ENCODE measurements at places on chromosomes 7 and 10. TPM values are rescaled to one million over a fixed set of nuclear protein-coding genes. Genes with fewer than 3 reads are reported as not detected.

GRCh38 chr10:124320778-124321432 lies 97.8 kb downstream of the OAT start:
- no peak for DNase-seq

DNA sequence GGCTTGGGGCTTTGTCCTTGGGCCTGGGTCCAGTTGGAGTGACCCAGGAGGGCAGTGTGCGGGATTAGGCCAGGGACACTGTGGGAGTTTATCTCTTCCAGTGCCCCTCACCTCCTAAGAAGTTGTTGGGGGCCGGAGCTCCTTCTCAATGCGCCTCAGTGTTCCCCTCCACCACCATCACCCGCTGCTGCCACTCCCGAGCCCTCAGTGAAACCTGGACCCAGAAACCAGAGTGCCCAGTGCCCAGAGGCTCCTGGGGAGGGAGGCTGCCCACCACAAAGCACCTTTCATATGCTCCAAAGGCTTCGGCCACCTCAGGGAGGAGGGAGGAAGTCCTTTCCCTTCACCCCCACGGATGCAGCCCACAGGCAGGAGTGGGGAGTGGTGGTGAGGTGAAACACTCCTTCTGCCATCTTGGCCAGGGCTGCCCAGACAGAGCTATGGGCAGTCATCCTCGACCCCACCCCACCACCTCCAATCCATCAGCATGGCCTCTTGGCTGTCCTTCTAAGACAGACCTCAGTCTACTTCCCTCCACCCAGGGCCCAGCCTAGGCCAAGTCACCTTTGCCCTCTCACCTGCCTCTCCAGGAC lies 99.0 kb downstream of the SH3PXD2A start:
- no peak for DNase-seq

DNA sequence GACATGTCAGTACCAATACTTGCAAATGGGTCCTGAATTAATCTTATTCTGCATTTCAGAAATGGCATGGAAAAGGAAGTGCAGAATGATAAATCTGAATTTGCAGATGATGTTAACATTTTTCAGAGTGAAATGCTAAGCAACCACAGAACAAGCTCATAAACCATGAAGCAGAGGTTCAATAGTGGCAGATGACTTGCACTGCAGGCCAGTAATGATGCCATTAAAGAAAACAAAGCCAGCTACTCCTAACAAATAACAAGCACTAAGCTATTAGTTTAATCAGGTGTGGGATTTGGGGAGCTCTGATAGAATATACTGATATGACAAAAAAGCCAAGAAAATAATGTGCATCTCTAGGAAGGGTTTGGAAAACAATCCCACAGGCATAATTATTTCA lies 85.4 kb downstream of the FAM13C start:
- DNase-seq: no peak

GRCh38 chr10:129852829-129853561 lies 111.1 kb downstream of the EBF3 start:
- DNase-seq: no peak

- DNase-seq: no peak
These were observed 264.1 kb downstream of the PHF14 start for GRCh38 chr7:11237742-11238141.

SH2D4B gene
- total RNA-seq: 0.16 TPM

GRCh38 chr10:59301067-59301754 lies 61.1 kb downstream of the FAM13C start:
- no peak for DNase-seq

DNA sequence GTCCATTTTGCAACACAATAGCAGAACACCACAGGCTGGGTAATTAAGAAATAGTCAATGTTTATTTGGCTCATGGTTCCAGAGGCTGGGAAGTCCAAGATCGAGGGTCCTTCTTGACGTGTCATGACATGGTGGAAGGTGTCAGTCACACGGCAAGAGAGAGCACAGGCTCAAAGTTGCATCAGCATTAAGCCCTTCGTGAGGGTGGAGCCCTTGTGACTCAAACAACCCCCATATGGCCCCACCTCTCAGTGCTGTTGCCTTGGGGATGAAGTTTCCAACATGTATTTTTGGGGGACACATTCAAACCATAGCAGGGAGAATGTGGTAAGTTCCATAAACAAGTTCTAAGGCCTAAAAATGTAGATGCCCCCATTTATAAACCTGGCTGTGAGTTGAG lies 24.6 kb upstream of the GTPBP4 start:
- no peak for DNase-seq

PNLIP gene
- not detected for total RNA-seq

ANKRD61 gene
- total RNA-seq: 0.33 TPM

OR2A42 gene
- under 0.01 TPM for total RNA-seq

GRCh38 chr10:5840314-5841307 lies 27.4 kb upstream of the GDI2 start:
- no peak for DNase-seq

LUC7L2 gene
- 77.3 TPM for total RNA-seq

- DNase-seq: no peak
These were observed 352.2 kb downstream of the PRPF18 start for GRCh38 chr10:13938950-13939349.

GNGT1 gene
- not detected for total RNA-seq

TMEM72 gene
- total RNA-seq: not detected

GRCh38 chr10:124044143-124044862 lies 49.1 kb downstream of the CHST15 start:
- no peak for DNase-seq

DNA sequence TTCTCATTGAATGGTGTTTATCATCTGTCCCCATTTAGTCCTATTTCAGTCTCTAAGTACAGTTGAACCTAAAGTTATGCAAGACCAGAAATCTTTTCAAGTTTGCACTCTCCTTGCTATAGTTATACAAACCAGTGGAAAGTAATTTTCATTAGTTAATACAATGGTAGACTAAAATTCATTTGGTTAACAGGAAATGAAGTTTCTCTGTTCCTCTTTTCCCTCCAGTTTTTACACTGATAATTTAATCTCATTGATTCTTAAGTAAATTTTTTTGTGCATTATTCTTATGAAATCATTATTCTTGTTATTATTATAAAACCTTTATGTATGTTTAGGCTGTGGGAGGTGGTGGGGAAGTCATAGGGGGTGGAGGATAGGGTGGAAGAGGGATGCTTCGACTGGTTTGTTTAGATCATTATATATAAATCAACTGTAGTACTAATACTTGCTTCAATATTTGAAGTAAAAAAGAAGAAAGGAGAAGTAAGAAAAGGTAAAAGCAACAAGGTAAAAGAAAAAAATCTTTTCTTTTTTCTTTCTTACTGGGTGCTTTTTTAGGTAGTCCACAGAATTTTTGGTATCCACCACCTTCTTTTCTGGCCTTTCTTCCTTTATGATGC lies 104.1 kb downstream of the GPR85 start:
- no peak for DNase-seq

DNA sequence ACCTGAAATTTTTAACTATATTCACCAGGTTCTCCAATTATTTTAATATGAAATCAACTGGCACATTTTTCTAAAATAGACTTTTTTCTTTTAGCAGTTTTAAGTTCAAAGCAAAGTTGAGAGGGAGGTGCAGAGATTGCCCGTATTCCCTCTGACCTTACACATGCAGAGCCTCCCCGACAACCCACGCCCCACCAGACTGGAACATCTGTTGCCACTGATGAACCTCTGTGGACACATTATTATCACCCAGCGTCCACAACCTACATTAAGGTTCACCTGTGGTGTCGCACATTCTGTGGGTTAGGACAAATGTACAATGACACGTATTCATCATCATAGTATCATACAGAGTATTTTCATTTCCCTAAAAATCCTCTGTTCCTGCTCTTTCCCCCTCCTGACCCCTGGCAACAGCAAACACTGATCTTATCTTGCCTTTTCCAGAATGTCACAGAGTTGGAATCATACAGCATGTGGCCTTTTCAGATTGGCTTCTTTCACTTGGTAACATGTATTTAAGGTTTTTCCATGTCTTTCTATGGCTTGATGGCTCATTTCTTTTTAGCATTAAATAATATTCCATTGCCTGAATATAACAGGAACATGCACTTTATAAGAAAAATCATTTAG lies 37.1 kb downstream of the COBL start:
- DNase-seq: no peak

DNA sequence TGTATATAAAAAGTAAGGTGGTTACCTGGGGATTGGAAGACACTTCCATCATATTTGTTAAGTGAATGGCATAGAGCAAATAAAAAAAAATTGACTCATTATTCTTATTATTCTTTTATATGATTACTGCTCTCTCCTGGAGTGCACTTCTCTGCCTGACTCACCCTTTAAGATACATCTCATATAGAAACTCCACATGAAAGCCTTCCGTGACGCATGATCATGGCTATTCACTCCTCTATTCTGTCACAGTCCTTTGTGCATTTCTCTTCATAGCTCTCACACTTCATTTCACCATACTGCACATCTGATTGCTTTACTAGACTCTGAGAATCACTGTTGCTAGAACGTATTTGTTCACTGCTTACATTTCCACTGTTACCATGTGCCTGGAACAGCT lies 597.3 kb downstream of the CNTNAP2 start:
- no peak for DNase-seq

GRCh38 chr10:4781955-4782354 lies 44.1 kb upstream of the AKR1E2 start:
- no peak for DNase-seq

- no peak for DNase-seq
These were observed 63.2 kb downstream of the NHLRC2 start for GRCh38 chr10:113917636-113918035.

FRG2B gene
- not detected for total RNA-seq

CTAGE6 gene
- total RNA-seq: 0.96 TPM

CCZ1 gene
- 50.7 TPM for total RNA-seq

- DNase-seq: no peak
These were observed 50.9 kb downstream of the TPK1 start for GRCh38 chr7:144784943-144785342.

GRCh38 chr7:127066974-127067373 lies 185.8 kb downstream of the GRM8 start:
- DNase-seq: no peak

DNA sequence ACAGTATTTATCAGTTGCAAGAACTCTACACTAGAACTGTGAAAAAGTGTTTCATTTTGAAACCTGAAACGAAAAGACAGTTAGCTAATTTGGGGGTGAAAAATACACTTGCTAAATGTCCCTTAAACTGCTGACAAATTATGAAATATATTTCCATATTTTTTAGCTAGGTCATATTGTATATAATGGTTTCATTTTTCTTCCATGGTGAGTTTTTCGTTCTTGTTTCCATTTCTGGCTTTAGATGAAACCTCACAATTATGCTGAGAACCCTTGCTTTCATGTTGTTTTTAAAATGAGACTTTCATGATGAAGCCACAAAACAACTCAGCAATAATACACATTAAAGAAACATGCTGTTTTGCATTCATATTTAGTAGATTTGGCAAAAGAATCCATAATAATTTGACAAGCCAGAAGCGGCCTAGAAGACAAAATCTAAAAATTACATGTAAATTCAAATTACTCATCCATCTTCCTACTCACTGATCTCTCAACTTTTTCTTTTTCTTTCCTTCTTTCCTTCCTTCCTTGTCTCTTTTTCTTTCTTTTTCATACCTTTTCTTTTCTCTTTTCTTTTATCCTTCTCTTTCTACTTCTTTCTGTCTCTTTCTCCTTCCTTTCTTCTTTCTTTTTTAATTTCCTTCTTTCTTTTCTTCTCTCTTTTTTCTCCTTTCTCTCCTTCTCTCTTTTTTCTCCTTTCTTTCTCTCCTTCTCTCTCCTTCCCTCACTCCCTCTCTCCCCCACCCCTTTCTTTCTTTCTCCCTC lies 46.5 kb upstream of the ITGB8 start:
- no peak for DNase-seq

- DNase-seq: no peak
These were observed 93.5 kb downstream of the IDE start for GRCh38 chr10:92480413-92480812.

GRCh38 chr7:37757563-37757962 lies 74.0 kb downstream of the GPR141 start:
- no peak for DNase-seq

FFAR4 gene
- total RNA-seq: 1.0 TPM

- DNase-seq: no peak
These were observed 57.9 kb downstream of the RAB11FIP2 start for GRCh38 chr10:117988814-117989213.

DNA sequence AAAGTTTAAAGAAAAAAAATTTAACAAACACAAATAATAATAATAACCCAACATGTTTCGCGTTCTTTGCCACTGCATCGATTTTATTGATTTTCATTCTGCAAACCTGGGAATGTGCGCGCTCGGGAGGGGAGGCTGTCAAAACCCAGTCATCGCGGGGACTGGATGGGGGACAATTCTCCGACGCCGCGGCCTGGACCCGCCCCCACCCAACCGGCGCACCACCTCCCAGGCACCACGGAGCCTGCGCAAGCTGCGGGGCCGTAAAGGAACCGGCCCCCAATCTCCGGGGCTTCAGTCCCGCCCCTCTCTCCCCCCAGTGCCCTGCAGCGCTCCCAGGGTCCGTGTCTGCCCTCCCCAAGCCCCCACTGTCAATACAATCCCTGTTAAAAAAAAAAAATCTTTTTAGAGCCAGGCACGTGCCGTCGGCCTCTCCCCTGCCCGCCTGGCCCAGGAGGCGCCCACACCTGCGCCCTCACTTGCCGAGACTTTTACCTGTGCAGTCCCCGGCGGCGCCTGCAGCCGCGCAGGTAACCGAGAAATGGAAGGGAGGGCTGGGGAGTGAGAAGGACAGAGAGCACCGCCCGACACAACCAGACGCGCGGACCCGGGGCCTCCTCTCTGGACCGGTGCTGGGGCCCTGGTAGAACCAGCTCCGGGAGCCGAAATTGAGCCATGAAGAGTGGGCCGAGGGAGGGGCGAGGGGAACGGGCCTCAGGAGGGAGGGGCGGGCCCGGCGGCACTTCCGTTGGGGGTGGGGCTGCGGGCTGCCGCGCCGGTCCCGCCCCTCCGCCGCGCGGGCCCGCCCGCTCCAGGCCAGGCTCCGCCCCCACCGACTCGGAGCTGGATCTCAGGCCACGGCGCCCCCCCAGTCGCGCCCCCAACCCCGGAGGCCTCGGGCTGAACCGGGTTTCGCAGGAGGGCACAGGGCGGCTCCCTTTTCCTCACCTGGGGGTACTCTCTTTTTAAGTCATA lies 7.6 kb upstream of the ZNF503 start:
- DNase-seq: no peak

- no peak for DNase-seq
These were observed 87.5 kb downstream of the UBE2H start for GRCh38 chr7:129865093-129865924.

Data from breast epithelium (tissue), 4 donors.